ELR (cell line): ENCODE measurements at places on chromosomes 7 and 10.

- DNase-seq: no peak
Measured at GRCh38 chr7:158633055-158633956, 45.7 kb upstream of the PTPRN2 start.

DNA sequence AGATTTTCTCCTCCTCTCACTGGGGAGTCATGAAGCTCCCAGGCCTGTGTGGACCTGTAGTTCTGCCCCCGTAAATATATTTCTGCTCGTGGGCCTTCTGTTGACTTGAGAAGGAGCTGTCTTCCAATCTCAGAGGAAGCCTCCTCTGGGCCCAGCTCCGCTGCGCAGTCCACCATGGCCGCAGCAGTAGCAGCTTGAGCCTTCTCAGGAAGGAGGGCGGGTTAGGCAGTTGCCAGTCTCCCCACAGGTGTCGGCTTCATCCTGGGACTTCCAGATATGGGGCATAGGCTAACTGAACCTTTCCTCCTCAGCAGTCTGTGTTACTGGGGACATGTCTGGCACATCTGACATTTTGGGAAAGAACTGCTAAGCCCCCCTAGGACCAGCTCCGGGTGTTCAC, 62.9 kb upstream of the TRIM8 start:
- no peak for DNase-seq

DNA sequence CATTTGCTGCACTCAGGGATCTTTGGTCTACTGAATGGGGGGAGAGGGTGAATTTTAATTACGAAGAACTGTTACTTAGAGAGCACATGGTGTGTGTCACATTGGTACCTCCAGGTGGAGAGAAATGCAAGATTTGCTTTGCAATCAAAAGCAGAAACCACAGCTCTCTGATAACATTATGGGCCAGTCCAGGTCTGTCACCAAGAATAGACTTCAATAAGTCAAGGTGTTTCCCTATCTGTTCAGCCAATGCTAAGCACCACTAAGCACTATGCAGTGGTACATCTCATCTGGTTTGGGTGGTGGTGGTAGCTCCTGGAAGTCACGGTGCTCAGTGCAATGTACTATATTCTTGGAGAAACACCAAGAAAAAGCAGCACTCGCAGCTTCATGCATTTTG, 119.6 kb upstream of the AFAP1L2 start:
- no peak for DNase-seq

DNA sequence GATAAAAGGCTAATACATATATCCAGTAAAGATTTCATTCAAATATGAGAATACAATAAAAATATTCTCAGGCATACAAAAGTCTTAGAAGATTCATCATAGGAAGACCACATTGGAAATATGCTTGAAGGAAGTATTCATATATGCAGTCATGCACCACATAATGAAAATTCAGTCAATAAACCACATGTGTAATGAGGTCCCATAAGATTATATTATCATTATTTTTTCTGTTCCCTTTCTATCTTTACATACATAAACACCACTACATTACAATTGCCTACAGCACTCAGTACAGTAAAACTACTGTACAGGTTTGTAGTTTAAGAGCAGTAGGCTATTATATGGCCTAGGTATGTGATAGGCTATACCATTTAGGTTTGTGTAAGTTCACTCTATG, 111.6 kb downstream of the PRTFDC1 start:
- no peak for DNase-seq

DNA sequence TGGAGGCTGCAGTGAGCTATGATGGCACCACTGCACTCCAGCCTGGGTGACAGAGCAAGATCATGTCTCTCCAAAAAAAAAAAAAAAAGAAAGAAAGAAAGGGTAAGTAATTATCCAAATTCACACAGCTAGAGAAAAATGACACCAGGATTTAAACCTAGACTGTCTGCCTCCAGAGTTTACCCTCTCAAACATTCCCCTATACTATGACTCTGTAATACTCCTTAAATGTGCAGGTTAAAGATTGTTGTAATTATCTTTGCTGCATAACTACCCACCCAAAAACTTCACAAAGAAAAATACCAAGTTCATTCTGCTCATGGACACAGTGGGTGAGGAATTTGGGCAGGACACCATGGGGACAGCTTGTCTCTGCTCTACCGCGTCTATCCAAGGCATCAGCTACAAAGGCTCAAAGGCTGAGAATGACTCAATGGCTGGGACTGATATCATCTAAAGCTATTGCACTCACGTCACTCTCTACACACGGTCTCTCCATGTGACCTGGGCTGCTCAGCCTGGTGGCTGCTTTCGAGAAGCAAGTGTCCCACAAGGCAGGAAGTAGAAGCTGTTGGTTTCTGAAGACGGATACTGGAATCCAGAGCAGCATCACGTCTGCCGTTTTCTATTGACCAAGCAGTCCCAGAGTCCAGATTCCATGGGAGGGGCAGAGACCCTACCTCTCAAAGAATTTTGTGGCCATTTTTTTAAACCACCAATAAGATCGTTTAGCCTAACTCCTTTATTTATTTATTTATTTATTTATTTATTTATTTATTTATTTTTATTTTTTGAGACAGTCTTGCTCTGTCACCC, 185.7 kb upstream of the AUTS2 start:
- peak; percentile 0 for DNase-seq

- no peak for DNase-seq
Measured at GRCh38 chr10:79311581-79312407, 35.5 kb upstream of the PPIF start.
